ENCODE measurements at places on chromosomes 12 and 14.

GRCh38 chr14:95553141-95553540 lies 18.3 kb downstream of the GLRX5 start:
- DNase-seq = no peak

GRCh38 chr14:31241450-31242114 lies 34.0 kb upstream of the HECTD1 start:
- DNase-seq = peak; percentile 18

GRCh38 chr12:12128670-12129069 lies 57.9 kb downstream of the BCL2L14 start:
- no peak for DNase-seq

DNA sequence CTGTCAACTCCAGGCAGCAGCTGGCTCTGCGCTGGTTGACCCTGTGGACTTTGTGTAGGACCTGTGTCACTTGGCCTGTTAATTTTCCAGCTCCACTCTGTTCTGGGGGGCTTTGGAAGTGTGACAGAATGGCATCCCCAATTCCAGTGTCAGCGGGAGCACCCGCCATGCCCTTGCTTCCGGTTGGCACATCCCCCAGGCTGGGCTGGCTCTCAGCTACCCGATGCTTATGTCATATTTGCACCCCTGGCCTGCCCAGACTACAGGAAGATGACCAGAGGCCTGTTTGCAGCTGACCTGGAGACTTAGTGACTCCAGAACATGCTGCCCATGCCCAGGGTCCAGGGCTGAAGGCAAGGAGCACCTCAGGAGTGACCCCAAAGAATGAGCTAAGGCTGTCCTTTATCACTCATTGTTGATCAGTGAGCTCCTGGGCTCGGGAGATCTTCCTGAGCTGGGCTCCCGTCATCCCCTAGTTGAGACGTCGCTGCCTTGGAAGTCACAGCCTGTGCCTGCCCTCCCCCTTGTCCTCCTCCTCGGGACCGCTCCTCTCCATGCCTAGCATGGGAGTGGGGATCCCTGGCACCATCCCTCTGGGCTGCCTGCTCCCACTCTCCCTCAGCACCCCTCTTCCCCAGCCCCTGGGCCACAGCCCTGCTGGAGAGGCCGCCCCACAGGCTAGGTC lies 163.4 kb upstream of the RTL1 start:
- no peak for DNase-seq

DNA sequence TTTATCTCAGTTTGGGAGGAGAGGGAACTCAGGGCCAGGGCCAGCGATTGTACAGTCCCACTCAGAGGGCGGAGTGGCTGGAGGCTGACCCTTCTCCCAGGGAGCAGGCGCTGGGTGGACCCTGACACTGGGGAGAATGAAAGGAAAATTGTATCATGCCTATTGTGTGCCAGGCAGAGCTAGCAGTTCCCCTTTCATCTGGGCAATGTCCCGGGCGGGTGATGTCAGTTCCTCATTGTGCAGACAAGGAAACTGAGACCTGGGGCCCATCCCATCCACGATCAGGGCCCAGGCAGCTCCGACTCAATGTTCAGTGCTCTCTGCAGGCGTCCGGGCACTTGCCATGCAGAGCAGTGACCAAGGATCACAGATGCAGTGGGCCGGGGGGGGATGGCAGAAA lies 101.9 kb upstream of the RTL1 start:
- DNase-seq = no peak

DNA sequence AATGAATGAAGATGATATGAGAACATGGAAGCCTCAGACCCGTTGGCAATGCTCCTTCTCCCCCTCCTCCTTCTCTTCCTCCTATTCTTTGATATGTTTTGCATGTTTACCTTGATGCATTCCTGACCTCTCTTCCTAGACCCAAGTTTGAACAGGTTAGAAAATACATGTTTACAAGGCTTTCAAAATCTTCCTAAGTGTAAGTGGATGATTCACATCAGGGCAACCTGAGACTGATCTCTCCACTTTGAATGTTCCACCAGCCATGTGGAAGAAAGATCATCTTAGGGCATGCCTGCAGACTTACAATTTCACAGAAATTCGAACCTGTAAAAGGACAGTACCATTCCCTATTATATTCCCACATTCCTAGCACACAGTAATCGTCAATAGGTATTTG lies 18.0 kb upstream of the LDHB start:
- no peak for DNase-seq

GRCh38 chr12:96034621-96035282 lies 635 bp downstream of the LTA4H start:
- peak; percentile 56 for DNase-seq

DNA sequence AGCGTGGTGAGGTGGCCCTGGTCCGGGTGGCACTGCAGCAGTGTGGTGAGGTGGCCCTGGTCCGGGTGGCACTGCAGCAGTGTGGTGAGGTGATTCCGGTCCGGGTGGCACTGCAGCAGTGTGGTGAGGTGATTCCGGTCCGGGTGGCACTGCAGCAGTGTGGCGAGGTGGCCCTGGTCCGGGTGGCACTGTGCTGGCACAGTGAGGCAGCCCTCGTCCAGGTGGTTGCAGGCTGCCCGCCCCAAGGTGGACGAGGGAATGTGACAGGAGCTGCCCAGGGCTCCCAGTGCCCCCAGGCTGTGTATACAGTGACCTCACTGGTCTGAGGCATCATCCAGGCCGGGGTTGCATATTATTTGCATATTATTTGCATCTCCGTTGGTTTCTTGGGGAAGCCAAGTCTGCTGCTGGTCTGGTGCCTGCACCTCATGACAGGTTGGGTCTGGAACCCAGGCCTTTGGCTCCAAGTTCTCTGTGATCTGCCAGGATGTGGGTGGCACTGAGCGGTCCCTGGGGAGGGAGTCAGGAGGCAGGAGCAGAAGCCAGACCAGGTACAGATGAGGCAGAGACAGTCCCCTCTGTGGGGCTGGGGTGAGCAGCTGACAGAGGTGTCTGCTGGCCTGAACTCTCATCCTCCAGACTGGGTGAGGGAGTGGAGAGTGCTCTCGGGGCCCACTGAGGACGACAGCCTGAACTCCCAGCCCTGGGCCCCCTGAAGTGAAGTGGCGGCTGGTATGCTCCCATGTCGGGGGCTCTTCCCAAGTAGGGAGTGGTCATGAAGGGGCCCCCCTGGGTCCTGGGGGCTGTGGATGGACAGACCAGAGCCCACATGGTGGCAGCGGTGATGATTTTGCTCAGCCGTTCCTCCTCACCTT lies 79.3 kb downstream of the KIF26A start:
- no peak for DNase-seq

DNA sequence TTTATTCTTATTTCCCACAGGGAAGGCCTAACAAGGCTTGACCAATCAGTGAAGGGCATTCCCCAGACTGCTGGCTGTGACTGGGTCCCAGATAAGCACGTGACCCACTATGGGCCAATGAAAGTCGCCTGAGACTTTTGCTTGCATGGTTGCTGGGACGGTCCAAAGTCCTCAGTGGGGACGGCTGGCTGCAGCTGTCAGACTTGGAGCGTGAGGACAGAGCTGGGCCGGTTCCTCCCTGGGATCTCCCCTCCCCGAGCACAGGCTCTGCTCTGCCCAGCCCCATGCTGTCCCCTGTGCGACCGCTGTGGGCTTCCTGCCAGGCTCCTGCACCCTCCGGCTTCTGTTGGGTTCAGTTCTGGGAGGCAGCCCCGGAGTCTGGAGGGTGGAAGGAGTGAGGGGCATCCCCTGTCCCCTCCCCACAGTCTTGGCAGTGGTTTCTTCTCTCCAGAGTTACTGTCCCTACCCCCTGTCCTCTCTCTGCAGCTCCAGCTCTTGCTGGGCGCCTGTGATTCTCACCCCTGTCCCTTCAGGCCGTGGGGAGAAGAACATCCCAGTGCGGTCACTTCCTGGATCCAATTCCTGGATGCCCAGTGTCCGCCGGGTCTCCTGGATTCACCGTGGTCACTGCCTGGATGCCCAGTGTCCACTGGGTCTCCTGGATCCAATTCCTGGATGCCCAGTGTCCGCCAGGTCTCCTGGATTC lies 50.1 kb downstream of the GALNT9 start:
- peak; percentile 45 for DNase-seq

DNA sequence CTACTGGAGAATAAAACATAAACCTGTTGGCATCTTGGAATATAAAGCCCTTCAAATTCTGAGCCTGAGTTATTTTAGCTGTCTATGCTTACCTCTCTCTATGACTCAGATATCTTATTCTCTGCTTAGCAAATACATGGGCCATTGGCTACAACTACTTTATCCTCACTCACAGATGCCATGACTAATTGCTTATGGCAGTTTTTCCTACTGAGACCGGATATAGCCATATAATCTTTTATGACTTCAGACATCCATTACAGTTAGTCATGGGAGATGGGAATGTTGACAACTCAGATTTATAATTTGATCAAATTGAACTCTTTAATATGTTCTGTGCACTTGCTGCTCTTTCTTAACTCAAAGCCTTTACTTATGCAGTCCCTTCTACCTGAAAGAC lies 502.4 kb upstream of the ATP2B1 start:
- no peak for DNase-seq
